Stimulated activated CD4-positive, alpha-beta T cell treated with anti-CD3 and anti-CD28 coated beads, Interleukin-2, amount 100 ng/mL, for 48 hours (primary cell): ENCODE measurements at places on chromosomes 16 and 17.

- no peak for DNase-seq
Observed at GRCh38 chr17:28956861-28957260, 5.5 kb upstream of the PHF12 start.

GRCh38 chr17:80221351-80222105 lies 1.3 kb downstream of the SLC26A11 start:
- DNase-seq: no peak

DNA sequence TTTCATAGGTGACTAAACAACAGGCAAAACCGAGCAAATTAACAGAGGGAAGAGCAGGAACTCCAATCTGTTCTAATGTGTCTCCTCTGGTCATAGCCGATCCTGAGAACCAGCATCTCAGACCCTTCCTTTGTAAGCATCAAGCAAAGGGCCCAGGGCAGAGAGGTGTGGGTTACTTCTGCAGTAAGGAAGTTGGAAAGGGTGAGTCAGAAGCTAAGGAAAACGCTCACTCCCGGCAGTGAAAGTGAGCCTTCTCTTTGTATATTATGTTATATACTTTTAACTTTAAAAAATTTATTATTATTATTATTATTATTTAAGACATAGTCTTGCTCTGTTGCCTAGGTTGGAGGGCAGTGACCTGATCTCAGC lies 77.7 kb downstream of the MRM3 start:
- DNase-seq: no peak

- DNase-seq: peak; percentile 84
Observed at GRCh38 chr17:8965394-8966168, at the start of gene PIK3R5. TSS of gene PIK3R5 (minus strand) at chr17:8965707. CDS start at chr17:8911494, 54,213 bp downstream.

- no peak for DNase-seq
Observed at GRCh38 chr17:54979657-54980056, 11.1 kb downstream of the STXBP4 start.

GRCh38 chr16:49634235-49635008 lies 221.5 kb downstream of the ZNF423 start:
- no peak for DNase-seq

DNA sequence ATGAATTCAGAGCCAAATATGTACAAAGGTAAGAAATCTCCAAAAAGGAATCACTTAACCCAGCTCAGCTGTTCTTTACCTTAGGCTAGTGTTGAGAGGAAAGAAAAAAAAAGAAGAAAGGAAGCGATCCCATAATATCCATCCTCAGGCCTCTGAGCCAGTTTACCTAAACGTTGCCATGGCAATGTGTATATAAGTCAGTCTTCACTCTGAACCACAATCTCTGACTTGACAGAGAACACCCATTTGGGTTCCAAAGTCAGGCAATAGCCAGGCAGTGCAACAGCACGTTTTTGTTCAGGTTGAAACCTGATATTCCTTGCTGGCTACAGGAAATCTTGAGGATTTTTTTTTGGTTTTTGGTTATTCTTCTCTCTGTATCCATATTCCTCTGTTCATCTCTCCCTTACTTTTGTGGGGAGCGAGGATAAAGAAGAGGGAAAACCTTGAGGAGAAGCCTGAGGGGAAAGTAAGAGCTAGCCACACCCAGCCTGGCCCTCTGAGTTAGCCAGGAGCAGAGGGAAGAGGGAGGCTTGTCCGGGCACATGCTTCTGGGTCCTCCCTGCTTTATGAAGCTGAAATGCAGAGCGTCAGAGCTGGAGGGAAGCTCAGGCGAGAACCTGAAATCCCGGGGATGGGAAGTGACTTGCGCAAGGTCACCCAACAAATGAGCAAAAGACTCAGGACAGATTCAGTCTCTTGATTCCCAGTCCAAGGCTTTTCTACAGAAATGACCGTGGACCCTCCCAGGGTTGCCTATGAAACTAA lies 152.7 kb downstream of the SOX9 start:
- no peak for DNase-seq

GRCh38 chr17:47898241-47898640 lies 2.2 kb downstream of the SP2 start:
- DNase-seq: no peak

DNA sequence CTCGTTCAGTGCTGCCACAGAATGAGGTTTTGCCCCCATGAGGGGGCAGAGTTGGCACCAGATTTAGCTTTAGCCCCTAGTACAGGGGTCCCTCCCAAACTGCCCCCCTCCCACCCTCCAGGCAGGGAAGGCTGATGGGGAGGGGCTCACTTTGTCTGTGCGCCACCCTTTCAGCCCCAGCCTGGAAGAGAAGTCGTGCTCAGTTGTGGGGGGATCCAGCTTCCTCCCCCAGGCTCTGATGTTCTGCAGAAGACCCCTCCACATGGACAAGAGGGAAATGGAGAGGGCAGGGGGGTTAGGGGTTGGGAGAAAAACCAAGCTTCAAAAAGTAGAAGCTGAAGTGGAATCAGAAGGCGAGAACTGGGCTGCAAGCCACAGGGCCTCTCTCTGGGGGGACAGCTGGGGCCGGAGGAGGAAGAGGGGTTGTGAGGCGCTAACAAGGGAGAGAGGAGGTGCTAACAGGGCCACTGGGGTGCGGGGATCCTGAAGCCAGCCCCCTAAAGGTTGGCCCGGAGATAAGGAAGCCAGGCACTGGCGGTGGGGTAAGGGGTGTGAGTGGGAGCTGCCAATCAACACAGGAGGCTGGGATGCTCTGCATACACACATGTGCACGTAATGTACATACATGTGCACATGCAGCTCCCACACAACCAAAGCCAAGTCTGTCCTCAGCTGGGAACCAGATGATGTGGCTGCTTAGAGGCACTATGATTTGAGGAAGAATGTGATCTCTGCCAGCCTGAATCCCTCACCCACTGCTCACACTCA lies 7.0 kb upstream of the TMEM92 start:
- no peak for DNase-seq

GRCh38 chr16:381789-382717 lies at the start of gene PGAP6:
TSS of gene PGAP6 (minus strand) at chr16:381978. CDS start at chr16:381821, 157 bp downstream.
- peak; percentile 52 for DNase-seq

GRCh38 chr17:75909812-75910274 lies 5.2 kb upstream of the MRPL38 start:
- DNase-seq: no peak

DNA sequence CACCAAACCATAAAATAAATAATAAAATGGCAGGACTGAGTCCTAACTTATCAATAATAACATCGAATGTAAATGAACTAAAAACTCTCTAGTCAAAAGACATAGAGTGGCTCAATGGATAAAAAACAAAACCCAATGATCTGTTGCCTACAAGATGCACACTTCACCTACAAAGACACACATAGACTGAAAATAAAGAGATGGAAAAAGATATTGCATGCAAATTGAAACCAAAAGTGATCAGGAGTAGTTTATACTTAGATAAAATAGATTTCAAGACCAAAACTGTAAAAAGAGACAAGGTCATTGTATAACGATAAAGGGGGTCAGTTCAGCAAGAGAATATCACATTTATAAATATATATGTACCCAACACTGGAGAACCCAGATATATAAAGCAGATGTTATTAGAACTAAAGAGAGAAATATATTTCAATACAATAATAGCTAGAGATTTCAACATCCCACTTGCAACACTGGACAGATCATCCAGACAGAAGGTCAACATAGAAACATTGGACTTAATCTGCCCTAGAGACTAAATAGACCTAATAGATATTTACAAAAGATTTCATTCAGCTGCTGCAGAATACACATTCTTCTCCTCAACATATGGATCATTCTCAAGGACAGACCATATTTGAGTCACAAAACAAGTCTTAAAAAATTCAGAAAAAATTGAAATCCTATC lies 29.8 kb downstream of the SLC47A2 start:
- DNase-seq: no peak

DNA sequence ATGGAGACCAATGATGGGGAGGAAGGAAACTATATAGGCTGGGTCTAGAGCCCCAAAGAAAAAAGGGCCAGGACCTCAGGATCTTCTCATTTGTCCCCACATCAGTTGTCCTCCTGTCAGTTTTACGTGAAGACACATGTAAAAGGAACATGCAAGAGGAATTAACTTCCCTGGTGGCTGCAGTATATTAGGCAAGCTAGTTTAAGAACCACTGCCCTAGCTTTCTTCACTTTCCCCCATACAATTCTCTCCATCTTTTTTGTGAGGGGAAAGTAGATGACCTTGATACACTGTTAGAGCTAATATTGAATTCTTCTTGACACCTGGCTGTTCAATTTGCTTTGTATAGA lies 2.3 kb downstream of the MAP3K3 start:
- no peak for DNase-seq

DNA sequence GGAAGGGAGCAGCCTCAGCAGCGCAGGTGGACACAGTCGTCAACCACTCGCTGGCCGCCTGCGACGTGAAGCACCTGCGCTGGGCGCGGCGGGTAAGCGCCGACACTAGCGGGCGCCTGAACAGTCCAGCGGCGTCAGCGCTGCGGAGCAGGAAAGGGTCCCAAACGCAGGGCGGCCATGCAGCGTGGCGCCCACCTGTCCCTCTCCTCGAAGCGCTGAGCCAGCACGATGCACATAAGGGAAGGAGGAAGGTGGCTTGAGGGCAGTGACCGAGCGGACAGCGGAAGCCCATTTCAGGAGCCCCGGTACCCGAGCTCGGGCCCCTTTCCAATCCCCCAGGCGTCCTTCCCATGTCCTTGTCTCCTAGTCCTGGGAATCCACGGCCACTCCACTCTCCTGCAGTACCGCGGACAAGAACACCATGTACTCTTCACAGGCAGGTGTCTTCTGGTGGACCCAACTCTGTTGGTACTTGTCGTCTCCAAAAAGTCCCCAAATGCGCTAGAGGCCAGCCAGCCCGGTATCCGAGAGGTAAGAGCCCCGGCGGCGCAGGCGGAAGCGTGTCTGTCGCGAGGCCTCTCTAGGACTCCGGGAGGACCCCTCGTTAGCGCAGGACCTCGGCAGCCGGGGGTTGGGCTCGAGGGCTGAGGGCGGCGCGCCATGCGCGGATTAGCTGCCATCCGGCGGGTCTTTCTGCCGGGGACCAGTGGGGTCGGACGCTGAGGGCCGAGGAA lies 14.4 kb downstream of the ZNF232 start:
- DNase-seq: peak; percentile 18

- peak; percentile 87 for DNase-seq
Observed at GRCh38 chr17:74961657-74962350, 10.8 kb downstream of the HID1 start.

DNA sequence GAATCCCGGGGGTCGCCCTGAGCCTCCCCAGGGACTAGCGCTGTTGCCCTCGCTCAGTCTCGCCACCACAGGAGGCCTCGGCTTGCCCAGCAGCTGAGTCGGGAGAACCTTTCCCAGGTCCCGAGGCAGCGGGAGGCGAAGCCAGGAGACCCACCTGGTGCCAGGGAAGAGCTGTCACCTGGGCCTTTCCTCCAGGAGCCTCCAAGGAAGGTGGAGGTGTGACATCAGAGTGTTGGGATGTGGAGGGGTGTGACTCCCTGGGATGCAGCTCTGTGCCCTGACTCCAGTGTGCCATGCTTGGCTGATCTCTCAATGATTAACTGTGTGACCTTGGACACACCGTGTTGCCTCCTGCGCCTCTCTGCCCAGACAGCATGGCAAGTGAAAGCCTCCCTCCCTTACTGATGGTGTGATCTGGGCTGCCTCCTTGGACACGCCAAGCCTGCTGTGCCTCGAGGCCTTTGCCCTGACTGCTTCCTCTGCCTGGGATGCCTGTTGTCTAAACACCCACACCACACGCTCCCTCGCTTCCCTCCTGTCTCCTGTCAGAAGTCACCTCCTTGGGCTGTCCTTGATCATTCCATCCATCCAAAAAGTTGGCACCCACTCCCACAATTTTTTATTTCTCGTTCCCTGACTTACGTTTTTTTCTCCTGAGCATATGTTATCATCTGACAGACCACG lies 88.0 kb downstream of the CMIP start:
- no peak for DNase-seq

DNA sequence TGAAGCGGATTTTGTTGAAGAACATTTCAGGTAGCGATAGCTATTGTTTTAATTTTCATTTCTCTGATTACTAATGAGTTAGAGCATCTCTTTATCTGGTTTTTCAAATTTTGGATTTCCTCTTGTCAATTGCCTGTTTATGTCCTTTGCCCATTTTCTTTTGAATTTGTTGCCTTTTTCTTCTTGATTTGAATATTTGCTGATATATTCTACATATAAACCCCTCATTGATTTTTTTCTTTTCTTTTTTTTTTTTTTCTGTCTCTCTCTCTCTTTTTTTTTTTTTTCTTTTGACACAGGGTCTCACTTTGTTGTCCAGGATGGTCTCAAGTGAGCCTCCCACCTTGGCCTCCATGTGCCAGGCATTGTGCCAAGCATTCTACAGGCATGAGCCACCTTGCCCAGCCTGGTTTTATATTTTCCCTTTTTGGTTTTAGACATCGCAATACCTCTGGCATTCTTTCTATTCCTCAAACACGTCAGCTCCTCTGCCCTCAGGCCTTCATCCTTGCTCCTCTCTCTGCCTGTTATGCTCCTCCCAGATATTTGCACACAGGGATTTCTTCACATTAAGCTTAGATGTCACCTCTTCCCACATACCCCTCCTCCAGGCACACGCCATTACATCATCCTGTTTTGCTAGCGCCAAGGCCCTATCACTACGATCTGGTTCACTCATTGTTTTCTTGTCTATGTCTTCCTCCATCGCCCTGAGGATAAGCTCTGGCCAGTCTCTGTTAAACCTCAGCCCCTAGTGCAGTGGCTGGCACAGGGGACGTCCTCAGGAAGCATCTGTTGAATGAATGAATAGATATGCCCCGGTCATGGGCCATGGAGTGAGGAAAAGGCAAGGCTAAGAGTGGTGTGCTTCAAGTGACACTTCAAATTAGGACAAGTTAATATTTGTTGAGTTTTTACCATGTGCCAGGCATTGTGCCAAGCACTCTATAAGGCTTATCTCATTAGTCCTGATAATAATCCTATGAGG lies 8.6 kb downstream of the SARM1 start:
- DNase-seq: no peak

- no peak for DNase-seq
Observed at GRCh38 chr16:81014672-81015071, 7.7 kb downstream of the CENPN start.

GRCh38 chr17:21452377-21453143 lies 76.4 kb downstream of the KCNJ12 start:
- DNase-seq: peak; percentile 11

- no peak for DNase-seq
Observed at GRCh38 chr17:67511012-67511411, 133.9 kb downstream of the PITPNC1 start.

- DNase-seq: no peak
Observed at GRCh38 chr16:10321407-10322387, 64.2 kb upstream of the ATF7IP2 start.

DNA sequence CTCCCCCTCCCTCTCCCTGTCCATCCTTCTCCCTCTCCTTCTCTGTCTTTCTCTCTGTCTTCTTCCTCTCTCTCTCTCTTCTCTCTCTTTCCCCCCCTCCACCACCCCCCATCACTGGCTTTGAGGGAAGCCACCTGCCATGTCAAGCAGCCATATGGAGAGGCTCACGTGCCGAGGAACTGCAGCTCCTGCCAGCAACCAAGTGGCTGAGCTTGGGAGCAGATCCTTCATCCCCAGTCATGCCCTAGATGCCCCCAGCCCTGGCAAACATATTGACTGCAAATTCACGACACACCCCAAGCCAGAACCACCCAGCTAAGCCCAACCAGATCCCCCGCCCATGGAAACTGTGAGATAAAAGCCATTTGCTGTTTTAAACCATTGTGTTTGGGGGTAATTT lies 40.9 kb upstream of the RBFOX3 start:
- no peak for DNase-seq

- DNase-seq: no peak
Observed at GRCh38 chr16:21644674-21645073, 7.7 kb downstream of the IGSF6 start.

GRCh38 chr16:87185308-87185707 lies 131.9 kb downstream of the C16orf95 start:
- no peak for DNase-seq

- no peak for DNase-seq
Observed at GRCh38 chr17:61208301-61209105, 191.1 kb upstream of the TBX2 start.

- no peak for DNase-seq
Observed at GRCh38 chr17:2363851-2364762, 26.8 kb downstream of the SGSM2 start.
